ENCODE measurements at places on chromosomes 12 and 14.

DNA sequence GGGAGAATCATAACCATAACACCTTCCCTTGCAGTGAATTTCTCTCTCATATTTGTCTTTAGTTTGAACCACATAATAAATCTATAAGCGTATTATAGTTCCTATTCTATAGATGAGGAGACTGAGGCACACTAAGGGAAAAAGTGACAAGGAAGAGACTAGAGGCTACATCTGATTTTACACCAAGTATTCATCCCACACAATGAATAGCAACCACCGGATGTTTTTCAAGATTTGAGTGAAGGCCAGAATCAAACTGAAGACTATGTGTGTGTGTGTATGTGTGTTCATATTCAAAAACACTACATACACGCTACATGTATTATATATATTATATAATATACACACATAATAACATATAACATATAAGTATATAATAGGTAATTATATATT, 4.7 kb downstream of the ASB2 start:
- H3K4me1 ChIP-seq, result peaks cover 57% of the 10 kb centered on the region
- H3K27ac ChIP-seq, result no peak overlapping the region
- peaks cover 5% of the 10 kb centered on the region for H3K27me3 ChIP-seq
- no peak overlapping the region for H3K4me3 ChIP-seq
- H3K36me3 ChIP-seq, result no peaks in the 10 kb centered on the region

DNA sequence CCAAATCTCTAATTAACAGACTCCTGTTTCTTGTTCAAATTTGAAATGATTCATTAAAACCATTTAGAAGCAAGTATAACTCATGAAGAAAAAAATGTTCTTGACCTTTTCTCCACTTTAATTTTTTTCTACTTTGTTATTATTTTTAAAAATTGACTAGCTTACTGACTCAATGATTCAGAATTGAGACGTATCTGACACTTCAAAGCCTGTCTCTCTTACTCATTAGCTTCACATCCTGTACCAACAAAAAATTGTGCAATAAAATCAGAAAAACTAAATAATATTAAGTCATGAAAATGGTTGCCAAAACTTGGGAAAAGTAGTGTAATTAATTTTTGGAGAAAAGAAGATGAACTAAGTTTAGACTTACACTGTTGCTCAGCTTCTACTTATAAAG, 331.2 kb downstream of the SLC16A7 start:
- H3K4me3 ChIP-seq, result no peak overlapping the region
- H3K27me3 ChIP-seq, result no peaks in the 10 kb centered on the region

GRCh38 chr14:50320283-50320682, 8.2 kb downstream of the DMAC2L start:
- DNase-seq, result peak; percentile 9
- H3K36me3 ChIP-seq, result peaks cover 18% of the 10 kb centered on the region
- no peak overlapping the region for H3K4me3 ChIP-seq
- no peak overlapping the region for H3K27ac ChIP-seq

DNA sequence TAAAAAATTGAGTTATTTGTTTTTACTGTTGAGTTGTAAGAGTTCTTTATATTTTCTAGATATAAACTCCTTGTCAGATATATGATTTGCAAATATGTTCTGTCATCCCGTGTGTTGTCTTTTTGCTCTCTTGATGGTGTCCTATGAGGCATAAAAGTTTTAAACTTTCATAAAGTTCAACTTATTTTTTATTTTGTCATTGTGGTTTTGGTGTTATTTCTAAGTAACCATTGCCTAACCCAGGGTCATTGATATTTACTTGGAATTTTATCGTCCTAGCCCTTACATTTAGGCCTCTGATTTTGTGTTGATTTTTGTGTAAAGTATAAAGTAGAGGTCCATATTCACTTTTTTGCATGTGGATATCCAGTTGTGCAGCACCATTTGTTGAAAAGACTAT, 63.1 kb downstream of the SRGAP1 start:
- H3K36me3 ChIP-seq, result no peaks in the 10 kb centered on the region
- H3K27me3 ChIP-seq, result no peaks in the 10 kb centered on the region
- no peak for DNase-seq

DNA sequence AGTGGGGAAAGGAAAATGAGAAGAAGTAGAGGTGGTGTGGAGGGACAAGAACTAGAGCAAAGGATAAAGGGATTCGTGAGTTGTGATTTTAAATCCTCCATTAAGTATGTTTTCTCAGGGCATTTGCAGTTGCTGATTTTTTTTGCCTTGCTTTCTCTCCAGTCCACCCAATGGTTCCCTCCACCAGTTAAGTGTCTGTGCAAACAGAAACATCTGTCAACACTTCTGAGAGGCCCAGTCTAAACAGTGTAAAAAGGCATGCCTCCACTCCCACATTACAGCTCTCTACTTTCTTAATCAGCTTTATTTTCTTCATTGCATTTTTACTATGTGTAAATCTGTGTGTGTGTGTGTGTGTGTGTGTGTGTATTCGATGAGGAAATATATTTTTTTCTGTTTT, 141.2 kb downstream of the PPFIA2 start:
- H3K4me1 ChIP-seq, result no peaks in the 10 kb centered on the region
- H3K4me3 ChIP-seq, result no peak overlapping the region
- H3K27ac ChIP-seq, result no peak overlapping the region
- H3K27me3 ChIP-seq, result no peaks in the 10 kb centered on the region

GRCh38 chr12:52658196-52658595, 6.2 kb upstream of the KRT2 start:
- no peak overlapping the region for H3K27ac ChIP-seq
- peaks cover 10% of the 10 kb centered on the region for H3K4me1 ChIP-seq
- no peaks in the 10 kb centered on the region for H3K27me3 ChIP-seq
- no peaks in the 10 kb centered on the region for H3K36me3 ChIP-seq

GRCh38 chr14:51109651-51110050, 14.7 kb upstream of the TRIM9 start:
- no peaks in the 10 kb centered on the region for H3K27me3 ChIP-seq
- H3K4me3 ChIP-seq, result no peak overlapping the region
- no peak overlapping the region for H3K27ac ChIP-seq
- peaks cover 6% of the 10 kb centered on the region for H3K4me1 ChIP-seq

- DNase-seq, result no peak
- no peaks in the 10 kb centered on the region for H3K27me3 ChIP-seq
- H3K36me3 ChIP-seq, result peaks cover 10% of the 10 kb centered on the region
- no peak overlapping the region for H3K27ac ChIP-seq
- no peaks in the 10 kb centered on the region for H3K4me1 ChIP-seq
- no peak overlapping the region for H3K4me3 ChIP-seq
These were observed 42.2 kb downstream of the CDKL1 start for GRCh38 chr14:50354527-50354926.

GRCh38 chr12:103268831-103269514, 226.8 kb downstream of the C12orf42 start:
- no peaks in the 10 kb centered on the region for H3K4me1 ChIP-seq
- no peaks in the 10 kb centered on the region for H3K36me3 ChIP-seq
- H3K27me3 ChIP-seq, result no peaks in the 10 kb centered on the region

DNA sequence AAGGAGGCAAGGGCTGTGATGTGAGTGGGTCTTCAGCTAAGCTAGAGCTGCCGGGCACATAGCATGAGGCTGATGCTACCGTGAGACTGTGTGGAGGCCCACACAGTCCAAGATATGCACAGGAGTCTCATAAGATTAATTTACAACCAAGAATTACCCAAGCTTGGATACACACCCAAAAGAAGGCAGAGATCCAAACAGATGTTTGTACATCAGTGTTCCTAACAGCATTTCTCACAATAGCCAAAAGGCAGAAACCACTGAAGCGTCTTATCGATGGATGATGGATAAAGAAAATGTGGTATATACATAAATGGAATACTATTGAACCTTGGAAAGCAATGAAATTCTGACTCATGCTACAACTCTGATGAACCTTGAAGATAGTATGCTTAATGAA, 40.8 kb upstream of the RIC8B start:
- DNase-seq, result no peak
- H3K4me1 ChIP-seq, result no peaks in the 10 kb centered on the region
- no peak overlapping the region for H3K27ac ChIP-seq

DNA sequence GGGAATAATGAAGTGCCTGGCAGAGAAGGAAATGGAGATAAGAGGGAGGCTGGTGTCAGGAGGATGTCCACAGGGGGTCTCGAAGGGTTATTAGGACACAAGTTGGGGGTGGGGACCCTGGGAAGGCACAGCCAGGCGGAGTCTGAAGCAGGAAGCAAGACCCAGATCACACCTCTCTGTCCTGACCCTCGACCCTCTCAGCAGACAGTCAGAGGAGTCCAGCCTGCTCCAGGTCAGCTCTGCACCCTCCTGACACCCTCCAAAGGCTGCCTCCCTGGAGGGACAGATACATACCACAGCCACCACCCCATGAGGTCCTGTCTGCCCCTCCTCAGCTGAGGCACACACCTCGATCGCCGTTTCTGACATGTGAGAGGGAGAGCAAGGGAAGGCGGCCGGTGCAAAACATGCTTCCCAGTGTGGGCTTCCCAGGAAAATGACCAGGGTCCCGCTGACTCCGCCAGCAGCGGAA, 9.0 kb downstream of the BCL11B start:
- H3K4me3 ChIP-seq, result peak overlapping the region; percentile 9
- no peaks in the 10 kb centered on the region for H3K27me3 ChIP-seq
- DNase-seq, result no peak
- H3K4me1 ChIP-seq, result peaks cover 76% of the 10 kb centered on the region

DNA sequence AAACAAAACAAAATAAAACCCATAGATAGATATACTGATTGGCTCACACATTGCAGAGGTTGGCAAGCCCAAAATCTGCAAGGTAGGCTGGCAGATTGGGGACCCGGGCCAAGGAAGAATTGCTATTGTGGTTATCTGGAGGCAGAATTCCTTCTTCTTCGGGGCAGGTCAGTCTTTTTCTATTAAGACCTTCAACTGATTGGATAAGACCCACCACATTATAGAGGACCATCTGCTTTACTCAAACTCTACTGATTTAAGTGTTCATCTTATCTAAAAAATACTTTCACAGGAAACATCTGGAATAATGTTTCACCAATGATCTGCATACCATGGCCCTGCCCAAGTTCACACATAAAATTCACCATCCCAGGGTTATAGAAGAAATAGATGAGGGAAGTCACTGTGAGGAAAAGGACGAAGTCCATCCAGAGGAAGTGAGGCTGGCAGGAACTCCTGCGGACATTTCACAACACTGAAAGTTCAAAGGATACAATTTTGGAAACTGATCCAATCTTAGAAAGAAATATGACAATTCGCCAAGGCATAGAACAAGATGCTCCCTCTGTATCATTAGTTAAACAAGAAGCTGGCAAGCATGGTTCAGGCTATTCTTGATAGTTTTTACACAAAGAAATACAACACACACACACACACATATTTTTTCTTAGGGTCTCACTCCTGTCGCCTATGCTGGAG, 127.6 kb upstream of the MED13L start:
- no peak overlapping the region for H3K27ac ChIP-seq
- no peaks in the 10 kb centered on the region for H3K4me1 ChIP-seq

GRCh38 chr12:2722806-2723205, 72.0 kb upstream of the FKBP4 start:
- no peaks in the 10 kb centered on the region for H3K4me1 ChIP-seq
- H3K4me3 ChIP-seq, result no peak overlapping the region
- H3K27ac ChIP-seq, result no peak overlapping the region
- no peak for DNase-seq
- H3K27me3 ChIP-seq, result no peaks in the 10 kb centered on the region
- H3K36me3 ChIP-seq, result no peaks in the 10 kb centered on the region

GRCh38 chr14:22977684-22978486, 4.5 kb downstream of the AJUBA start:
- no peak overlapping the region for H3K4me3 ChIP-seq
- no peak overlapping the region for H3K27ac ChIP-seq
- peaks cover 26% of the 10 kb centered on the region for H3K4me1 ChIP-seq
- H3K36me3 ChIP-seq, result no peaks in the 10 kb centered on the region

- H3K4me1 ChIP-seq, result no peaks in the 10 kb centered on the region
- H3K4me3 ChIP-seq, result no peak overlapping the region
- H3K36me3 ChIP-seq, result no peaks in the 10 kb centered on the region
- DNase-seq, result no peak
- no peak overlapping the region for H3K27ac ChIP-seq
- H3K27me3 ChIP-seq, result no peaks in the 10 kb centered on the region
These were observed 313.9 kb downstream of the BCL11B start for GRCh38 chr14:98958048-98958631.

DNA sequence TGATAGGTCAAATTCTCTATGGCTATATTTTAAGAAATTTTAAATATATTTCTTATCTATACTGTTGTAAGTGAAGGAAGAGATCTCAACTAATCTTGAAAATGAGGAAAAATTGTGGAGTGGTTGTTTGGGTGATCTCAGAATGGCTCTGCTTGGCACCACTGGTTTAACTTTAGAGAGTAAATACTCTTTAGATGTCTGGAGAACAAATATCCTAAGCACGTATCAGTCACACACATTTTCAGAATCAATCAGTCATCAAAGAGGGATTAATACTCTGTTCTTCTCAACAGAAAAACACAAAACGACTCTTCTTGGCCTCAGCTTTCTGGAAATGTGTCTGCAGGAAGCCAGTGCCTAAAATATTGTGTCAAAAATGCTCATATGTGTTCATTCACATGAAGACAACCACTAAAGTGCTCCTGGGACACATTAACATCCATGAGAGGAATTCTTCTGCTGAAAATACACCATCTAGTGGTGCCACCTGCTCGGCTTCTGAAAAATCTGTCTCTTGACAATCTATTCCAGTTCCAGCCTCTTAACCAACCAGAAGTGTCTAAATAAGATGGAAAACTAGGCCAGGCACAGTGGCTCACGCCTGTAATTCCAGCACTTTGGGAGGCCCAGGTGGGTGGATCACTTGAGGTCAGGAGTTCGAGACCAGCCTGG, 81.1 kb upstream of the CCDC198 start:
- H3K27me3 ChIP-seq, result no peaks in the 10 kb centered on the region
- H3K4me3 ChIP-seq, result no peak overlapping the region
- H3K27ac ChIP-seq, result no peak overlapping the region

GRCh38 chr12:19991146-19991545, 377.2 kb upstream of the PDE3A start:
- DNase-seq, result no peak
- H3K4me3 ChIP-seq, result no peak overlapping the region
- no peaks in the 10 kb centered on the region for H3K27me3 ChIP-seq
- H3K27ac ChIP-seq, result no peak overlapping the region

GRCh38 chr12:6869049-6870021, 2.0 kb downstream of the TPI1 start:
- no peaks in the 10 kb centered on the region for H3K27me3 ChIP-seq
- H3K27ac ChIP-seq, result no peak overlapping the region
- H3K4me3 ChIP-seq, result no peak overlapping the region
- H3K4me1 ChIP-seq, result peaks cover 60% of the 10 kb centered on the region
- peak; percentile 81 for DNase-seq

Measured in natural killer cell (primary cell).